ENCODE measurements at places on chromosomes 11 and 22. TPM values are rescaled to one million over a fixed set of nuclear protein-coding genes. Genes with fewer than 3 reads are reported as not detected.

The SLC22A25 gene
- not detected for polyA plus RNA-seq

The OR51T1 gene
- polyA plus RNA-seq: not detected

- H3K27ac ChIP-seq: no peak overlapping the region
- peaks cover 6% of the 10 kb centered on the region for H3K27me3 ChIP-seq
- no peak overlapping the region for H3K4me3 ChIP-seq
- peaks cover 4% of the 10 kb centered on the region for H3K4me1 ChIP-seq
- DNase-seq: no peak
- H3K36me3 ChIP-seq: no peaks in the 10 kb centered on the region
Observed at GRCh38 chr11:75323609-75324008, 27.9 kb downstream of the ARRB1 start.

- no peak overlapping the region for H3K4me3 ChIP-seq
- H3K27me3 ChIP-seq: peaks cover 26% of the 10 kb centered on the region
- H3K4me1 ChIP-seq: peaks cover 20% of the 10 kb centered on the region
- no peak for DNase-seq
Observed at GRCh38 chr22:22836635-22837034, 51.0 kb upstream of the IGLL5 start.

The DTX4 gene
- 12.7 TPM for polyA plus RNA-seq

DNA sequence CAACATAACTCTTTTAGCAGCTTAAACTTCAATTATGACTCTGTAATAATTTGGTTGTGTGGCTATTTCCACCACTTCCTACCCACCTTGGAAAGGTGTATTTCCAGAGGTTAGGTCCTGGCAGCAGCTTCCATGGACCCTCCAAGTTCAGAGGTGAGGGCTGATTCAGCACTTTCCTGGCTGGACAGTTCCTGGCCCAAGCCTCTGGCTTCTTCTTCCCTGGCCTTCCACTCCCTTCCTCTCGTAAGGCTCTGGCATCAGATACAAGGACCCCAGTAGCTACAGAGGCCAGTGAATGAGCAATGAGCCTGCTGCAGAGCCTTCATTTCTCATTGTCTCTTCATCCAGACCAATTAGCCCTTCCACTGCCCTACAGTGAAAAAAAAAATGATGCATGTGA is 98.1 kb upstream of the KIRREL3 start:
- H3K27me3 ChIP-seq: no peaks in the 10 kb centered on the region
- H3K36me3 ChIP-seq: no peaks in the 10 kb centered on the region
- H3K27ac ChIP-seq: no peak overlapping the region
- no peak for DNase-seq
- H3K4me1 ChIP-seq: no peaks in the 10 kb centered on the region

The CDC45 gene
- 0.44 TPM for polyA plus RNA-seq

- DNase-seq: no peak
- no peak within 1 kb of the TSS for H3K27ac ChIP-seq
- no peaks in the 10 kb centered on the region for H3K27me3 ChIP-seq
- H3K4me1 ChIP-seq: no peaks in the 10 kb centered on the region
- H3K4me3 ChIP-seq: no peak within 1 kb of the TSS
Observed at GRCh38 chr11:1074244-1075221, at the start of gene MUC2. Gene MUC2 (plus strand): TSS chr11:1074874.

DNA sequence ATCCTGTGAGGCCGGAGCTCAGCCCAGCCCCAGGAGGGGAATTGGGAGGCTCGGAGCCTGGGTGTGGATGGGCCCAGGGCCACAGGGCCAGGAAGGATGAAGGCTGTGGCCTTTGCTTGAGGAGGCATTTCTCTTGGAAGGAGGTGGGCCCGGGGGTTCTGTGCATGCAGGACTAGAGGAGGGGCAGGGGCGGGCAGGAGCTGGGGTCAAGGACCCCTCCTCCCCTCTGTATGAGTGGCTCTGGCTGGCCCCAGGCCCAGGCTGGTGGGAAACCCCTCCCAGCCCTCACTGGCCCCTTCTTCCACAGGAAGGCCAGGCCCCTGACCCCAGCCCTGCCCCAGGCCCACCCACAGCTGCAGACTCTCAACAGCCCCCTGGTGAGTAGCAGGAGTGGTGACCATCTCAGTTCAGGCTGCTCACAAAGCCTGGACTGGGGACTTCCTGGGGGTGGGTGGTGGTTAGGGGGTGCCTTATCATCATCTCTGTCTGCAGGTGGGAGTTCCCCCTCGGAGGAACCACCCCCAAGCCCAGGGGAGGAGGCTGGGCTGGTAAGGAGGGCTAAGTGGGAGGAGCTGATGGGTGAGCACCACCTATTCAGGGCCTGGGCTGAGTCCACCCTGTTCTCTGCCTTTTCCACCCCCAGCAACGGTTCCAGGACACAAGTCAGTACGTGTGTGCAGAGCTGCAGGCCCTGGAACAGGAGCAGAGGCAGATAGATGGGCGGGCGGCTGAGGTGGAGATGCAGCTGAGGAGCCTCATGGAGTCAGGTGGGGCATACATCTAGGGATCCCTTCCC is 6.0 kb downstream of the KCNK7 start:
- H3K27me3 ChIP-seq: no peaks in the 10 kb centered on the region
- H3K4me3 ChIP-seq: no peak overlapping the region
- peaks cover 41% of the 10 kb centered on the region for H3K4me1 ChIP-seq
